Stimulated activated CD4-positive, alpha-beta T cell treated with anti-CD3 and anti-CD28 coated beads, Interleukin-1b, Interleukin-23, amount 100 ng/mL, for 1 hour (primary cell): ENCODE measurements at places on chromosomes 11 and 22.

DNA sequence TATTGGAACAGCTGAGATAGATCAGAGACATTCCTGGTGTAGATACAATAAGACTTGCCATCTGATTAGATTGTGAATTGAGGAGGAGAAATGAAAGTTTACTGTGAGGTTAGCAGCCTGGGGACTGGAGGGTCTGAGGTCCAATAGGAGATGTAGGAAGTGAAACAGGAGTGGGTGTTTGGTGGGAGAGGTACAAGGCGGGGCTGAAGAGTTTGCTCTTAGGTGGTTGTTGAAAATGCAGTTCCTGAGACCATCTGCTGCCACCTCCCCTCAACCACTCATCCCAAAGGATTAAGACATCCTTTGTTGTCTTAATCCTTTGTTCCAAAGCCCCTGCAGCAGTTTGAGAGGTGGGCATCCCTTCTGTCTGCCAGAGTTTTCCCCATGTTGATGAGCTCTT is 14.8 kb downstream of the PIWIL4 start:
- DNase-seq, result no peak

DNA sequence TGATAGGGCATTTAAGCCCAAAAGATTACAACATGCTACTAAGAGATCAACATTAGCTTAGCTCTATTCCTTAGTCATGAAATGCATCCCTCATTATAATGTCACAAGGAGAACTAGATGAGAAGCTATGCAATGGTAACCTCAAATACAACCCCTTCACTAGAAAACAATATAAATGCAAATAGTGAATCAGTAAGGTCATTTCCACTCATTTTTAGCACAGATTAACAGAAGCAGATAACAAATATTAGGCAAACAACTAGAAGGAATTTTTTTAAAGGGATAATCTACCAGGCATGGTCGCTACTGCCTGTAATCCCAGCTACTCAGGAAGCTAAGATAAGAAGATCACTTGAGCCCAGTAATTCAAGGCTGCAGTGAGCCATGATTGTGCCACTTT is 28.2 kb downstream of the SIK3 start:
- no peak for DNase-seq

- no peak for DNase-seq
Observed at GRCh38 chr11:117855186-117855845, 21.1 kb downstream of the FXYD6 start.

GRCh38 chr11:66289548-66290329 is 796 bp upstream of the YIF1A start:
- DNase-seq, result peak; percentile 29

DNA sequence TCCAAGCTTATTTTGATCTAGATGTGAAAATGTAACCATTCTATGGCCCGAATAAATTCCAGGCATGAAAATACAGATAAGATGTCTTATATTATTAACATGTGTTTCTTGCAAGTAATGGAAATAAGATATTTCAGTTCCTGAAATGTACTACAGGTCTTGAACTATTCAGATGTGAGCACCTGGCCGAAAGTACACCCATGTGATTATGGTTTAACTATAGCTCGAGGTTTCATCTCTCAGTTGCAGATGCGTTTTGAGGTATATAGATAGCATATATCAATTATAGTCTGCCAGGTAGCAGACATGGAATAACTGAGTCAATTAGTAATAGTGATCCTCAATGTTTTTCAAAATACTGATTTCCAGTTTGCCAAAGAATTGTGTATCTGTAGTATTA is 68.3 kb downstream of the DDIAS start:
- DNase-seq, result no peak

GRCh38 chr11:8352876-8353505 is 89.3 kb upstream of the LMO1 start:
- no peak for DNase-seq
